ENCODE measurements at places on chromosomes 12 and 14.

DNA sequence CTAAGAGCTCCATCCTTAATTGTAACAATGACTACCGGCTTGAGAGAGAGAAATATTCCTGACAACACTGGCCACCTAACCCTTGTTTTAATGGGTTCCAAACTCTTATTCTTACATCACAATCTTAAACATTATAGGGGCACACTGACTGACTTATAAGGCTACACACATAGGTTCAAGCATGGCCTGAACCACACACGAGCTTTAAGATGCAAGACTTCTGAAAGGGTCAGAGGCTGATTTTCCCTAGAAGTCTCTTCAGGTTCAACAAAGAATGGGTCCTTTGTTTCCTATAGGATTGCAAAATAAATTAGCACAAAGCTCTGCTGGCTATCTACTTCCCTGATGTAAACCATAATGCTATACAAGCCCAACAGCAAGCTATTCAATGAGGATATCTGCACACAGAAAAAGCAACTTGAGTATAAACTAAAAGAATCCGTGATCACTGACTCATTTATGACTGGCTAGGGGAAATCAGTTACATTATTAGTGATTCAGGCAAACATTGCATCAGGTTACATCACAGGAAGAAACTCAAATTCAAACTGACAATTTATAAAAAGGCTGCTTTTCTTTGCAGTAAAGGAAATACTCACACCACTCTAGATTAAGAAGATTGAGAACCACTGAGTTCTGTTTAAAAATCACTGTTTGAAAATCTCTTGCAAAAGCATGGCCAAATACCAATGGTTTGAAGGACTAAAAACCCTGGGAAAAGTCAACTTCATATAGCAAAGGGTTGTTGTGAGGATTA, 8.5 kb downstream of the BTG1 start:
- no peaks in the 10 kb centered on the region for H3K27me3 ChIP-seq
- H3K4me1 ChIP-seq = peaks cover 78% of the 10 kb centered on the region
- DNase-seq = no peak

- H3K27me3 ChIP-seq = no peaks in the 10 kb centered on the region
- H3K36me3 ChIP-seq = no peaks in the 10 kb centered on the region
- H3K4me3 ChIP-seq = no peak overlapping the region
- no peak for DNase-seq
These were observed 10.3 kb downstream of the TBPL2 start for GRCh38 chr14:55430024-55430690.

- H3K36me3 ChIP-seq = no peaks in the 10 kb centered on the region
- H3K27me3 ChIP-seq = peaks cover 8% of the 10 kb centered on the region
- H3K4me1 ChIP-seq = no peaks in the 10 kb centered on the region
These were observed 133.0 kb downstream of the KIF26A start for GRCh38 chr14:104271391-104271790.

- H3K4me1 ChIP-seq = no peaks in the 10 kb centered on the region
- H3K36me3 ChIP-seq = no peaks in the 10 kb centered on the region
- no peak overlapping the region for H3K27ac ChIP-seq
- DNase-seq = no peak
- H3K27me3 ChIP-seq = peaks cover 11% of the 10 kb centered on the region
- no peak overlapping the region for H3K4me3 ChIP-seq
These were observed 197.8 kb upstream of the FRMD6 start for GRCh38 chr14:51453869-51454268.

GRCh38 chr12:64691227-64691794, 67.9 kb downstream of the GNS start:
- H3K4me3 ChIP-seq = no peak overlapping the region
- no peaks in the 10 kb centered on the region for H3K27me3 ChIP-seq
- peaks cover 16% of the 10 kb centered on the region for H3K4me1 ChIP-seq
- no peak overlapping the region for H3K27ac ChIP-seq

- H3K4me3 ChIP-seq = peak overlapping the region; percentile 59
- no peak for DNase-seq
- peaks cover 6% of the 10 kb centered on the region for H3K27me3 ChIP-seq
- H3K4me1 ChIP-seq = peaks cover 3% of the 10 kb centered on the region
- no peak overlapping the region for H3K27ac ChIP-seq
These were observed 724 bp downstream of the GTSF1 start for GRCh38 chr12:54472494-54473262.

DNA sequence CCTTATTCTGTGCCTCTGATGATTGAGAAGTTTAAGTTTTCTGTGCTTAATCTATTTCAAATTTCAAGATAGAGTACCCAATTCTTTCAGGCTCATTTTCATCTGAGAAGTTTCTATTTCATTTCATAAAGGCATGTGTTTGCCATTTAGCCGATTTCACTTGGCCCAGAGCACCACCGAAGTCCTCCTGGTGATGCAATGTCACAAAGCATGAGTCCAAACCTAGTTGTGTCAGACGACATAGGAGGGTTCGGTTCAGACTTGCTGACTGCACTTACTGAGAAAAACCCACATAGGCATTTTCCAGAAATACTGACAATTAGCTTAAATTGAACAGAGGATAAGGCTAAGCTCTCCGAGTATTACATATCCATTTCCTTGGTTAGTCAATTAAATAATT, 152.4 kb upstream of the FAR2 start:
- H3K4me3 ChIP-seq = no peak overlapping the region
- H3K27ac ChIP-seq = no peak overlapping the region
- no peaks in the 10 kb centered on the region for H3K27me3 ChIP-seq
- H3K36me3 ChIP-seq = no peaks in the 10 kb centered on the region

DNA sequence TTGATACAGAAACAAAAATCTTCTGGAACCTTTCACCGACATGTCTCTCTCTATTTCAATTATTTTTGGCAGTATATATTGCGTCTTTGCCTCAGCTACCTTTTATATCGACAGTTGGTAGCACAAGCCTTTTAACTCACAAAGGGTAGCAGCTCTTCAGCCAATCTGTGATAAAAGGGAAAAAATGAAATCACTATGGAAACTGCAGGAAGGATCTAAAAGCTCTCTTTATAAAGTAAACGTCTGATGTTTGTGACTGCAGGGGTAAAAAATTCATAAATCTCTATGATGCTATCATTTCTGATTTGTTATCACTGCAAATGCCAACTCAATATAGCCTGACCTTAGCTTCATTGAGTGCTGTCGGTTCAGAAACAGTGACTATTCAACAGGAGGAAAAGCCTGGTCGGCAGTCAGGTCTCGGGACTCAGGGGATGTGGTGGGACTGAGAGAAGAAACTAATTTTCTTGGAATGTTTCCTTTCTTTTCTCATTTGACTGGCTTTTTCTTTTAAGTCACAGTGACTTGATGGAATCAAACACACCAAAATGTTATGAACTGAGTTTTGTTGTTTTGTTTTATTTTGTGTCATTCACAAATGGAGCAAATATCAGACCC, 5.9 kb upstream of the RMST start:
- H3K4me3 ChIP-seq = no peak overlapping the region
- no peak for DNase-seq
- no peaks in the 10 kb centered on the region for H3K4me1 ChIP-seq
- no peak overlapping the region for H3K27ac ChIP-seq
- no peaks in the 10 kb centered on the region for H3K36me3 ChIP-seq
- peaks cover 4% of the 10 kb centered on the region for H3K27me3 ChIP-seq

- no peak overlapping the region for H3K4me3 ChIP-seq
- no peaks in the 10 kb centered on the region for H3K4me1 ChIP-seq
- no peaks in the 10 kb centered on the region for H3K27me3 ChIP-seq
- H3K36me3 ChIP-seq = no peaks in the 10 kb centered on the region
These were observed 233.8 kb upstream of the GARIN6 start for GRCh38 chr12:99413751-99414150.

DNA sequence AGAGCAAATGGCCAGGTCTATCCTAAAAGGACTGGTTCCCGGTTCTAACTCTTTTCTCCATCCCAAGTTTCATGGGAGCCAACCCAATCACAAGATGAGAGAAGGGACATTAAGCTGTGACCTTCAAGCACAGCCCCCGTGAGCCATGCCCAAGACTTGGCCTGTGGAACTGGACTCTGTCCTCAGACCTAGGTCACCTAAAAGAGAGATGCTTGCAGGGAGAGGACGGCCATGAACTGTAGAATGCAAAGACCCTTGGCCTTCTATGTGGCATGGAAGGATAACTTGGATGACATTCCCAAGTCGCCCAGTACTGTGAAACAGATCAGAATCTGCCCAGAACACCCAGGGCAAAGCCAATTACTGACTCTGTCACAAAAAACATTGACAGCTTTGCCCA, 263.5 kb downstream of the DPF3 start:
- peaks cover 10% of the 10 kb centered on the region for H3K4me1 ChIP-seq
- no peak overlapping the region for H3K27ac ChIP-seq
- DNase-seq = no peak
- no peaks in the 10 kb centered on the region for H3K27me3 ChIP-seq

DNA sequence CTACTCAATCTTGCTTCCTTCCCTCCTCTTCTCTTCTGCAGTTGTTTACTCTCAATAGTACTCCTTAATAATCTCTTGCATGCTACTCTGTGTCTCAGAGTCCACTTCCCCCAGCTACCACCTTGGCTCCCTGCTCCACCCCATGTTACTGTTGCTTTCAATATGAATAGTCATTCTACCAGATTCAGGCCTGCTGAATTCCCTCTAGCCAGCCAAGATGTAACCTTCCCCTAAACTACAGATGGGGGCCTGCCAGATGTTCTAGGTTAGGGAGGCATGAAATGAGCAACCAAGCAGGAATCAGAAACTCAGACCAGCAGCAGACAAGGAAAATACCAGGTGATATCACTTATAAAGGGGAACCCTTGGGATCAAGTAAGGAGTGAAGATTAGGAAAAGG, 392.1 kb upstream of the DDHD1 start:
- peaks cover 3% of the 10 kb centered on the region for H3K27me3 ChIP-seq
- no peak overlapping the region for H3K27ac ChIP-seq
- H3K36me3 ChIP-seq = no peaks in the 10 kb centered on the region
- no peak for DNase-seq
- H3K4me1 ChIP-seq = peaks cover 14% of the 10 kb centered on the region

GRCh38 chr14:71592361-71592760, 339.9 kb upstream of the RGS6 start:
- peaks cover 51% of the 10 kb centered on the region for H3K36me3 ChIP-seq
- H3K4me3 ChIP-seq = no peak overlapping the region

GRCh38 chr12:76890151-76891143, 11.6 kb upstream of the CSRP2 start:
- H3K27ac ChIP-seq = no peak overlapping the region
- H3K27me3 ChIP-seq = peaks cover 15% of the 10 kb centered on the region
- H3K4me1 ChIP-seq = no peaks in the 10 kb centered on the region
- H3K36me3 ChIP-seq = no peaks in the 10 kb centered on the region
- no peak for DNase-seq
- H3K4me3 ChIP-seq = no peak overlapping the region

- H3K4me1 ChIP-seq = no peaks in the 10 kb centered on the region
- no peak overlapping the region for H3K4me3 ChIP-seq
- H3K36me3 ChIP-seq = no peaks in the 10 kb centered on the region
- DNase-seq = no peak
- H3K27ac ChIP-seq = no peak overlapping the region
- peaks cover 11% of the 10 kb centered on the region for H3K27me3 ChIP-seq
These were observed 369.4 kb upstream of the CCDC196 start for GRCh38 chr14:66116732-66117131.

DNA sequence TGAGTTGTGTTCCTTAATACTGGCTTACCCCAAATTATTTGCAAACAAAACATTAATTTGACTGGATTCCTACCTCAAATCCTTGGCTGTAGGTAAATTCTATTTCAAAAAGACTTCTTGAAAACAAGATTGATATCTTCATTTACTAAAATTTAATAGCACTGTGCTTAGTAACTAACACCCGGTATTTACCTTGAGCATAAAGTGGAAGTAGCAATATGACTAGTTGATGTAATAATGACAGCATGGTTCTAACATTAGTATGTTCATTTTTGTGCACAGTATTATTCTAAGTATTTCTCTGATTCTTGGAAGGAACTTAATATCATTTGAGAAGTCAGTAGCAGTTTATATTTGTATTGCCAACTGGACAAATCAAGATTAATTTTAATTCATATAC, 96.8 kb downstream of the PPHLN1 start:
- no peak overlapping the region for H3K27ac ChIP-seq
- H3K4me1 ChIP-seq = peaks cover 26% of the 10 kb centered on the region
- DNase-seq = no peak

DNA sequence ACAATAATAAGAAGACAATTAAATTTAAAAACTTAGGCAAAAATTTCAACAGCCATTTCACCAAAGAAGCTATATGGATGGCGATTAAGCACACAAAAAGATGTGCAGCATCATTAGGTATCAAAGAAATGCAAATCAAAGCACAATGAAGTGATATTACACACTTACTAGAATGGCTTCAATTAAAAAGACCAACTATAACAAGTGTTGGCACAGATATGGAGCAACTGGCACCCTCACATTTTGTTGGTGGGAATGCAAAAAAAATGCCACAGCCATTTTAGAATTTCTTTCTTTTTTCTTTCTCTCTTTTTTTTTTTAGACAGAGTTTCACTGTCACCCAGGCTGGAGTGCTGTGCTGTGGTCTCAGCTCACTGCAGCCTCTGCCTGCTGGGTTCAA, 1.9 kb upstream of the PRDM4 start:
- no peaks in the 10 kb centered on the region for H3K27me3 ChIP-seq
- DNase-seq = no peak
- no peak overlapping the region for H3K4me3 ChIP-seq
- H3K36me3 ChIP-seq = peaks cover 8% of the 10 kb centered on the region

DNA sequence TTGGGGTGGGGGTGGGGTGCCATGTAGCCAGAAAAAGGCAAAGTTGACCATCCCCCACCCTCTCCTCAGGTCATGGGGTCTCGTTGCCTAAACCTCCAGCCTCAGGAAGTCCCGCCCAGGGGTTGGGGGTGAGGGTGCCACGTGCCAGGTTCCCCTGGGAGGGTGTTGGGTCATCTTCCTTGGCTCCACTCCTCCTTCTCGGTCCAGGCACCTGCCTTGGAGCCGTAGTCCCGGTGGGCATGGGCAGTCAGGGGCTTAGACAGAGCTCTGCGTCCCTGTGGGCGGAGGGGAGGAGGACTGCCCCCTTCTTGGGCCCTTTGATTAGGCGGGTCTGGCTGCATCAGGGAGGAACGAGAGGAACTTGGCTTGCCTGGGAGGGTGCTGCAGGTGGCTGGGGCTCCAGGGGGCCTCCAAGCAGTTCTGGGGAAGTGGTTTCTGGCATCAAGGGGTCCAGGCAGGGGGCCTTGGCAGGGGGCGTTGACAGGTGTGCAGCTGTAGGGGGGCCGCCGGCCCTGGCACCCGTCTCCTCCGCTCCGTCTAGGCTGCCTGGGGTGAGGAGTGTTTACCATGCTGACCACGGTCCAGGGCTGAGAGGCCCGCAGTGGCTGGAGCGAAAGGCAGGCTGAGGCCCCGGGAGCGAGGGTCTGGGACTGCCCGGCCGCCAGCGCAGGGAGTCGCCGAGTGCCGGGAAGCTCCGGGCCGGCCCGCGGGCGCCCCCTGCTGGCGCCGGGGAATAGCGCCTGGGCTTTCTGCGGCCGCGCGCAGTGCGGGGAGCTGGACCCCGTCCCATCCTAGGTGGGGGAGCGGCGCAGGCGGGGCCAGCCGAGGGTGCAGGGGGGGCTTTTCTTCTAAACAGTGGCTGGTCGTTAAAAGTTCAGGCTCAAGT, 7.9 kb downstream of the SETD1B start:
- peaks cover 66% of the 10 kb centered on the region for H3K36me3 ChIP-seq
- no peaks in the 10 kb centered on the region for H3K27me3 ChIP-seq
- peak overlapping the region; percentile 18 for H3K27ac ChIP-seq
- peaks cover 54% of the 10 kb centered on the region for H3K4me1 ChIP-seq
- DNase-seq = peak; percentile 81

- no peak for DNase-seq
- no peak overlapping the region for H3K4me3 ChIP-seq
- no peak overlapping the region for H3K27ac ChIP-seq
- no peaks in the 10 kb centered on the region for H3K36me3 ChIP-seq
- no peaks in the 10 kb centered on the region for H3K4me1 ChIP-seq
- peaks cover 31% of the 10 kb centered on the region for H3K27me3 ChIP-seq
These were observed 20.6 kb upstream of the RGS6 start for GRCh38 chr14:71911669-71912068.

GRCh38 chr14:89400529-89400928, 16.5 kb downstream of the FOXN3 start:
- H3K27me3 ChIP-seq = no peaks in the 10 kb centered on the region
- no peak for DNase-seq
- no peak overlapping the region for H3K4me3 ChIP-seq
- no peak overlapping the region for H3K27ac ChIP-seq
- peaks cover 62% of the 10 kb centered on the region for H3K4me1 ChIP-seq
